Femur (tissue), 1 donor: ENCODE measurements at places on chromosomes 6 and 20.

- no peak for DNase-seq
Observed at GRCh38 chr6:169710009-169710408, 8.1 kb downstream of the C6orf120 start.

GRCh38 chr6:12916420-12917136, 200.0 kb downstream of the PHACTR1 start:
- no peak for DNase-seq

GRCh38 chr20:36836591-36837269, 39.2 kb upstream of the TLDC2 start:
- no peak for DNase-seq

DNA sequence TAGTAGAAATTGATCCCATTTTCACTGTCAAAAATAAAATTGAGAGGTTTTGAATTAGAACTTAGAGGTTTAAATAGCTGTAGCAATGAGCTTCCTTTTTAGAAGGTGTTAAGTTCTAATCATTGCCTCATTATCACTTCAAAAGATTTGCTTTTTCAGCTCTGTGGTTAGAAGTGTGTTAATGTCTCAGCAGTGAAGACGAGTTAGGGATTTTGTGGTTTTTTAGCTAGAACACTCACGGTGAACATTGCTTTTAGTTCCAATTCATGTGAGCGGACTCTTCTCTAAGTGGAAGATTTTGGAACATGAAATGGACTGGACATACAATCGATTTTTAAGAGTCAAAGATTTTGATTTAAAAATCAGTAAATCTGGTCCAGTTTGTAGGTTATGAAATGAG, 12.7 kb upstream of the IFNGR1 start:
- no peak for DNase-seq

- no peak for DNase-seq
Observed at GRCh38 chr6:144315981-144316861, 31.1 kb downstream of the UTRN start.

DNA sequence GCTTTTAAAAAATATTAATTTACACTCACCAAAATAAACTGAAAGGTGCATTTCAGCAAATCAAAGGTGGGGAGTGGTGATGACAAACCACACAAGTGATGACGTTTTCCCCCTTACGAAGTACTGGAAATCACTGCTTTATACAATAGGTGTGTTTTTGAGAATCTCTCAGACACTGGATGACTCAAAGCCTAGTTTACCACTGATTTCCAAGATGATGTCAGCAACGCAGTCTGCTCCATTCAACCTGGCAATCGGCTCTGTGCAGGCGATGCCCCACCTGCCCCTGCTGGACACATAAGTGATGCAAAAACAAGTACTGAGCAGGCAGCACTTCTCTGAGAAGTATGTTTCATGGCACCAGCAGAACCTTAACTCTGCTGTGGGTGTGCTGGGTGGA, 114.4 kb downstream of the SOD2 start:
- no peak for DNase-seq

GRCh38 chr6:161445021-161445799, 171.3 kb upstream of the AGPAT4 start:
- peak; percentile 43 for DNase-seq

DNA sequence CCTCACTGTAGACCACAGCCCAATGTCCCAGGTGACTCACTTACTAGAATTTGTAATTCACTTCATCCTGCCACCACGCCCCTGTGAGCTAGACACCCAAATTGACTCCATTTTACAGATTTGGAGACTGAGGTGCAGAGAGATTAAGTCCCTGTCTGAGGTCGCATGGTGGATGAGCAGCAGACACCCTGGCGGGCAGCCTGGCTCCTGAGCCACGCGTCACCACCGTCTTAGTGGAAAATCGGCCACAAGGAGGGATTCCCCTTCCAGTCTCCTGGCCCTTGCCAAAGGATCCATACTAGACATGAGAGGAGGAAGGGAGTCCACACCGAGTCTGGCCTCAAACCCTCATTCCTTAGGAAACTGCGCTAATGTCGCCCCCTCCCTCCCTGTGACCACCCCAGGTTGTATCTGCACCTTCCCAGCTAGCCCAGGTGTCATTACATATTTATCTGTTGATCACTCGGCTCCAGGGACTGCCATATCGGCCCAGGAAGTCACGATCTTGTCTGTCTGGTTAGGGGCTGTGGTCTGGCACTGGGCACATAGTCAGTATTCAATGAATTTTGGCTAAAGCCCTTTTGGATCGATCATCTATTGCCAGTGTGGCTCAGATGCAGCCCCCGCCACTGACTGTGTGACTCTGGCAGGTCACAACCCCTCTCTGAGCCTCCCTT, 25.7 kb upstream of the PTGIS start:
- peak; percentile 56 for DNase-seq

DNA sequence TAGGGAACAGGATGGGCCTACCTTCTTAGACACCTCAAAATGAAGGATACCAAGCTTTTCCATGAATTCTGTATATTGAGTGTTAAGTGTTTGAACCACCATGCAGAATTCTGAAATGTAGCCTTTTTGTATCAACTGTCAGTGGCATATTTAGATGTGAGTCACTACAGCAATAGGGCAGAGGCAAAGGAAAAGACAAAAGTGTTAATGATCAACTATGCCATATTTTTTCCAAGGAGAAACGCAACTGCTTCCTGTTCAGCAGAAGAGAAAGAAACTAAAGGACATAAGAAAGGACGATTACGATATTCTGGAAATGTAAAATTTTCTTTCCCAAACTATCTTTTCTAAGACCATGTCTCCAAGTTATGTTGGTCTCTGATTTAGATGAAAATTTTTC, 104.6 kb upstream of the RSPO3 start:
- no peak for DNase-seq

GRCh38 chr6:137217801-137218472, 1.2 kb downstream of the IFNGR1 start:
- DNase-seq: peak; percentile 50

GRCh38 chr6:124011180-124011579, 207.5 kb downstream of the NKAIN2 start:
- no peak for DNase-seq

- DNase-seq: no peak
Observed at GRCh38 chr6:42787063-42787472, 5.2 kb downstream of the BICRAL start.

- DNase-seq: no peak
Observed at GRCh38 chr6:44682987-44683779, 295.7 kb downstream of the CDC5L start.

DNA sequence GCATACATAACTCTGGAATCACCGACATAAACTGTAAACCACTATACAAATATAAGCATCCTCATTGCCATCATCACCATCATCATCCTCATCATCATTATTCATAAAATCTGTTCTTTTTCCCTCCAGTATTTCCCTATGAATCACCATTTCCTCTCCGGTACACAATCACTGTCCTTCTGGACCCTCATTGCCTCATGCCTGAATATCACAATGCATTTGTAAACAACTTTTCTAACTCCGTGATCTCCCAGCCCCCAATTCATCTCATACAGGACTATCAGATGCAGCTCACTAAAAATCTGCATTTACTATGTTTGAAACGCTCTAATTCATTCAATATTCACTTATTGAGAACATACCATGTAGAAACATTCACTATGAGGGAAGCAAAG, 339.7 kb downstream of the TBC1D32 start:
- no peak for DNase-seq

DNA sequence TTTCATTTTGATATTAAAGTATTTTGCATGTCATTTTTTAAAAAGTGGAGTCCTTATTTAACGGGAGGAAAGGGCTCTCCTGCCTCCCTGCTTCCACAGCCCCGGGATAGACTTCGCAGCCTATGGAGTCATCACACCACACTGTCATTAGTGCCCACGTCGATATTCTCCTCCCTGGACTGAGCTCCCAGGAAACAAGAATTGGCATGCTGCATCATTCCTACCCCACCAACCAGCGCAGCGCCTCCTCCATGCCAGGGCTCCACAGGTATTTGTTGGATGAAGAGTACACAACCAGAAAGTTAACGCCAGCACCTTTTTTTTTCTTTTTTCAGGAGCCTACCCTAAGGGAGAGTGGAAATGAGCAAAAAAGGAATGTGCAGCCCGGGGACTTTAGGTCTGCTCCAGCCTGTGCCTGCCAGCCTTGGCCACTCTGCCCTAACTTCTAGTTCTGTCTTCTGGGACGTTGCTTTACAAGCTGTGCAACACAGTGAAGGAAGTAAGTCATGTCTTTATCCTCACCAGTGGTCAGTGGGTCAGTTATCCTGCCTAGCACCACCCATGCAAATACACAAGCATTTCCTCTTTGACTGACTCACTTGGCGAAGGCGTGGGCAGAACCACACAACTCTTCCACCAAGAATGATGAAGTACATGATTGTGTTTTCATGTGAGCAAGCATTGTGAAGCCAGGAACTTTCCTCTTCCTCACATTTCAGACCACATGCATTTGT, 180.7 kb upstream of the UST start:
- no peak for DNase-seq

DNA sequence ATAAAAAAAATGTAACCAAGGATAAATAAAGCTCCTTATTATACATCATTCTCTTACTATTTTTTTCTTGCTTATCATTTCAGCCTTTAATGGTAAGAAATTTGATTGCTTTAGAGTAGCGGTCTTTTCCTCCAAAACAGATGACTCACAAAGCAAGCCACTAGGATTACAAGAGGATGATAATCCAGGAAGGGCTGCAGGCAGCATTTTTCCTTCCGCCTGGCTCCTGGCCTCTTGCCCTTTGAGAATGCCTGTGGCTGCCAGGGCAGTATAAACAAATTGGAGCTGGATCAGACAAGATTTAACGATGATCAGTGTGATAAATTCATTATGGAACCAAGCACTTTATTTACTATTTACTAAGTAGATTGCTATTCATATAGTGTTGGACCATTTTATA, 9.7 kb upstream of the FBXL4 start:
- peak; percentile 18 for DNase-seq

GRCh38 chr6:156378853-156379252, 398.3 kb upstream of the ARID1B start:
- no peak for DNase-seq

- no peak for DNase-seq
Observed at GRCh38 chr6:168420084-168420483, 20.9 kb upstream of the SMOC2 start.

- no peak for DNase-seq
Observed at GRCh38 chr6:128512296-128512695, 8.1 kb downstream of the PTPRK start.
